MV-4-11 (cell line): ENCODE measurements at places on chromosomes 5 and 9.

- no peak for DNase-seq
Observed at GRCh38 chr9:14960881-14961280, 50.7 kb upstream of the FREM1 start.

GRCh38 chr9:104987743-104988142 lies 59.8 kb upstream of the ABCA1 start:
- peak; percentile 30 for DNase-seq

DNA sequence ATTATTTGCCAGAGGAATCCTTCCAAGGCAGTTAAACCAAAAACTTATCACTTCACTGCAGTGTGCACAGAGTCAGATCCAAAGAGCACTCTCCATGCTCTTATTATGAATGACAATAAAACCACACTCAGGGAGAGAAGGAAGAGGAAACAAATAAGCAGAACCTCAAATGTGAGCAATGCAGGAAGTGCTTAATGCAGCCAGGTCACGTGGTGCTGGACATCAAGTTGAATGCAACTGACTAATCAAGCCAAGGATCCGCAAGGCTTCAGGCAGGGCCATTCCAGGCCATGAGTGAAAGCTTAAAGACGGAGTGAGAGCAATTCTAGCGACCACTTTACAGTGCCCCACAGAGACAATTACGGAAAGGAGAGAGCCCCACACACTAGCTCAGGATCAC lies 230.4 kb upstream of the PUM3 start:
- peak; percentile 89 for DNase-seq

DNA sequence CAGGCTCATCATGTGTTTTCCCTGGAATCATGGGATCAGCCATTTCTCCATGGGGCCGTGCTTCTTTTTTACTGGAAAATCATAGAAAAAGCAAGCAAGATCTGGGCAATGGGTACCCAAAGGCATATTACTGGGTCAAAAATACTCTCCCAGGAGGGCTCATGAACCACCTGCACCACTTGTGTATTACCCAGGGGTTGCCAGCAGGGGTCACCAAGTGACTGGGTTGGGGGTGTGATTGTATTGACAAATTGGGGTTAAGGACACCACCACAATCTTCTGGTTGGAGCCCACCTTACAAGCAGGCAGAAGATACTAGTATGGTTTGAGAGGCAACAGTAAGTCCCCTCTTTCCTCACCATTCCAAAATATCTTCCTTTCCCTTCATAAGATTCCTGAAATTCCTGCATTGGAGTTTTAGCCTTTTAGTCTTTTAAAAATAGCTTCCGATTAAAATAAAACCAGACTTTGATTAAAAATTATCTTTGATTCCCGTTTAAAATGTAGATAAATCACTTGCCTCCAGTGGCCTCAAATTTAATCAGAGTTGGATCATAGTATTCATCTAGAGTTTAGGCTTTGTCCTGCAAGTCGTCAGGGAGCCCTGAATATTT lies 603.3 kb downstream of the KIF4B start:
- DNase-seq = peak; percentile 2

DNA sequence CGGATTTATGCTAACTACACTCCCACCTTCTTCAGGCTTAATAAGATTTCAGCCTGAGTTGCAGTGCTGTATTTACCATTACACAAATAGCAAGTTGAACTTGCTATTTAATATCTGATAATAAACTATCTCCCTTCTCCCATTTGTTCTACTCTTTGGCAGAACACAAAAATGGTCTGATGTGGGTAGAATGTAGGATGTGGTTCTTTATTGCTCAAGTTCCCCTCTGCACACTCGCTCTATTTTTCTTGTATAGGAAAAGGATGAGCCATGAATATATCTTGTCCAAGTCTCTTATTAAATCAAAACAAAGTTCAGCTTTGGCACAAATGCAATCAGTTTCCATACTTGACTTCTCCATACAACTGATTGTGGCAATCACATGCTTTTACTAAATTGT lies 37.2 kb upstream of the KIF2A start:
- peak; percentile 45 for DNase-seq

GRCh38 chr5:74641735-74642542 lies 1.4 kb upstream of the ENC1 start:
- DNase-seq = peak; percentile 87

DNA sequence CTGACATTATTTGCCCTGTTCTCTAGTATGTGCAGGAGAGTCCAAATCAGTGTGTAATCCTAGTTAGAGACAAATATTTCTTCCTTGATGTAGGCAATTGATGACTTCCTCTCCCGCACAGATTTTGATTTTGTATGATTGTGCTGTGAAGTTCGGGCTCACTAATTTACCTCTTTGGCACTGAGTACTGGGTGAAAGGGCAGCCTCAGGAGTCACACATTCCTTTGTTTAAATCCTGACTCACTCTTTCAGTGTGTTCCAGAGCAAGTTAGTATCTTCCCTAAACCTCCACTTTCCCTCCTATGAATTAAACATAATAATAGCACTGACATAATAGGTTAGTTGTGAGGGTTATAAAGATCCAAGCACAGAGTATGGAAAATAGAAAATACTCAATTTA lies 269.7 kb downstream of the ISL1 start:
- DNase-seq = no peak

DNA sequence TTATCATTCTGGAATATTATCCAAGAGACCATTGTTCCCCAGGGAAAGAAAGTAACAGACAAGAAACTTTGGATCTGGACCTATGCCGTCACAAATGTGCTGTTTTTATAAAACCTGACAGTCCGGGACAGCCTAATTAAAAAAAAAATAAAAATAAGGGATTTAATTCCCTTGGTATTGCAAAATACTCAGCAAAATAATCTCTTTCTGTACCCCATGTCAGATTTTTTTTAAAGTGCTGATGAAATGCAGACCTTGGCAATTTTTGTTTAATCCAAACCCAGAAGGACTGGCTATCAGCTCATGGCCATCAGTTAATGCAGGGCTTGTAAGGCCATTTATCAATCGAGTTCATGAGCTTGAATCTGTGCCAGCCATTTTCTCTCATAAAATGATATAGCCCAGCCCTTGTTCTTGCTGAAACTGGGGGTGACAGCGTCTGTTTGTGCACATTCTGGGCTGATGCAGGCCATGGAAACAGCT lies 162.7 kb upstream of the S1PR3 start:
- no peak for DNase-seq

GRCh38 chr5:124658867-124659557 lies 87.4 kb downstream of the ZNF608 start:
- DNase-seq = peak; percentile 88

DNA sequence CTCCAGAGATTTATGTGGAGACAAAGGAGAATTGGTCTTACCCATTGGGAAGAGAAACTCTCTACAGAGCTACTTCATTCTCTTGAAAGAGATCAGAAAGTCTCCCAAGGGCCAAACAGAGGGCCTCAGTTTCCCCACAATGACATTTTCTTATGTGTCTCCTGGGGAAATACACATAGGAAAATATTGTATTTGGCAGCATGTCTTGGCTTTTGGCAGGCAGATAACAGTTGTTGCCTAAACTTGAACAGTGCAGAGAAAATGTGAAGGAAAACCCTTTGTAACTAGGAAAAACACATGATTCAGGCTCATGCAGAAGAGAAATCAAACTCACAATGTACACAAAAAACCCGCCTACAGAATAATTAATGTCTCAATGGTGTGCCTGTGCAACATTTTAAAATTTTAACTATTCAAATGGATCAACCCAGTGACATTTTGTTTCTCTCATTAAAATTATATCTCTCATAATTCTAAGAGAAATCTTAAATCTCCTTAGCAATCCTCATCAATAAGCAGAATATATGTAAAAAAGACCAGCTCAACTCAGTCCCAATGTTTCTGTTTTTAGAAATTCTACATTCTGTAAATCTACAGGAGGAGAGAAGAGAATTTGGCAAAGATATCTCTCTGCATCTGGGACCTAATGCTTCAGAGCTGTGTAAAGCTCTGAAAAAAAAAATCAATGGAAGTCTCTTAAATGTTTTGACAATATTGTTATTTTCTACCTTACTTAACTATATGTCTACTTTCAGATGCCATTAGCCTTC lies 205.1 kb downstream of the ADAMTSL1 start:
- DNase-seq = no peak

DNA sequence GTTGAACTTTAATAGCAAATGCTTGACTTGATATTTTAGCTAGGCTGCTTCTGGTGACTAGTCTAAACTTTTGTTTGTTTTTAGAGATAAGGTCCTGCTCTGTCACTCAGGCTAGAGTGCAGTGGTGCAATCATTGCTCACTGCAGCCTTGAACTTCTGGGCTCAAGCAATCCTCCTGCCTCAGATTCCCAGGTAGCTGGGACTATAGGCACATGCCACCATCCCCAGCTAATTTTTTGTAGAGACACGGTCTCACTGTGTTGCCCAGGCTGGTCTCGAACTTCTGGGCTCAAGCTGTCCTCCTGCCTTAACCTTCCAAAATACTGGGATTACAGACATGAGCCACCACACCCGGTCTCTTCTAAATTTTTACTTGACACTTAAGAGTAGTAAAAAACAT lies 20.7 kb downstream of the CDC37L1 start:
- DNase-seq = no peak

- peak; percentile 44 for DNase-seq
Observed at GRCh38 chr9:101566904-101567724, 27.7 kb downstream of the PPP3R2 start.

DNA sequence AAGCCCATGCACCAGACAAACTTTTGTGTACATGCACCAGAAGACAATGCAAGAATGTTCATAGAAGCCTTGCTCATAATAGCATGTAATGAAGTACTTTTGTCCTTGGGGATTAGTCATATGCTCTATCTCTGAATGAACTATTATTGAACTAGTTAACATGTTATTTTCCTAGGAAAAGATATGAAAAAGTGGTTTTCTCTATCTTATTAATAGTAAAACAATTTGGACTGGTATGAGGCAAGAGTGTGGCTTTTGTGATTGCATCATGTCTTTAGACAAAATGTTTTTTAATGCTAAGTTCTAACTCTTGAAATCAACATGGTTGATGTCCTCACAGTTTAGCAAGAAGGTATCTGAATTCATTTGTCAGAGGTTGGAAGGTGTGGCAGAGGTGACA lies 55.7 kb upstream of the SPDL1 start:
- peak; percentile 2 for DNase-seq

- DNase-seq = no peak
Observed at GRCh38 chr9:116337015-116337414, 183.4 kb downstream of the PAPPA start.

DNA sequence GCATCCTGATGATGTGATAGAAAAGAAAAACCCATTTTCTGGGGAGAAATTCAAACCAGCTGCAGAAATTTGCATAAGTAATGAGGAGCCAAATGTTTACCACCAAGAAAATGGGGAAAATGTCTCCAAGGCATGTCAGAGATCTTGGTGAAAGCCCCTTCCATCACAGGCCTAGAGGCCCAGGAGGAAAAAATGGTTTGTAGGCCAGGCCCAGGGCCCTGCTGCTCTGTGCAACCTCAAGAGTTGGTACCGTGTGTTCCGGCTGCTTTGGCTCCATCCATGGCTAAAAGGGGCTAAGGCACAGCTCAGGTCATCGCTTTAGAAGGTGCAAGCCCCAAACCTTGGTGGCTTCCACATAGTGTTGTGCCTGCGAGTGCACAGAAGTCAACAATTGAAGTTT lies 543.1 kb downstream of the ZNF608 start:
- no peak for DNase-seq

DNA sequence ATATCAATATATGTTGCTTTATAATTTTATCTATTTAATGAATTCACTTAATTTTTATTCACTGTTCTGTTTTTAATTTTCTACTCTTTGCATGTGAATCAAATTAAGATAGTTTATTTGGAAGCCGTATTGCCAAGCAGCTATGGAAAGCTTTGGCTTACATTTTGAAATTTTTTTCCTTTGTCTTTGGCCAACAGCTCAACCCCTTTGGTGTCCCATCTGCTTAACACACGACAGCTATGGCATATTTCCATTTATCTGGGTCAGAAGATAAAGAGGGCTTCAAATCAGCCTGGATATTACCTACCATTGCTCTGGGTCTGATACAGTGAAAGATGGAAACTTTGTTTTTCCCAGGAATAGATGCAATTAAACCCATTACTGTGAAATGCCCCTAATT lies 201.0 kb downstream of the WDR70 start:
- DNase-seq = no peak

DNA sequence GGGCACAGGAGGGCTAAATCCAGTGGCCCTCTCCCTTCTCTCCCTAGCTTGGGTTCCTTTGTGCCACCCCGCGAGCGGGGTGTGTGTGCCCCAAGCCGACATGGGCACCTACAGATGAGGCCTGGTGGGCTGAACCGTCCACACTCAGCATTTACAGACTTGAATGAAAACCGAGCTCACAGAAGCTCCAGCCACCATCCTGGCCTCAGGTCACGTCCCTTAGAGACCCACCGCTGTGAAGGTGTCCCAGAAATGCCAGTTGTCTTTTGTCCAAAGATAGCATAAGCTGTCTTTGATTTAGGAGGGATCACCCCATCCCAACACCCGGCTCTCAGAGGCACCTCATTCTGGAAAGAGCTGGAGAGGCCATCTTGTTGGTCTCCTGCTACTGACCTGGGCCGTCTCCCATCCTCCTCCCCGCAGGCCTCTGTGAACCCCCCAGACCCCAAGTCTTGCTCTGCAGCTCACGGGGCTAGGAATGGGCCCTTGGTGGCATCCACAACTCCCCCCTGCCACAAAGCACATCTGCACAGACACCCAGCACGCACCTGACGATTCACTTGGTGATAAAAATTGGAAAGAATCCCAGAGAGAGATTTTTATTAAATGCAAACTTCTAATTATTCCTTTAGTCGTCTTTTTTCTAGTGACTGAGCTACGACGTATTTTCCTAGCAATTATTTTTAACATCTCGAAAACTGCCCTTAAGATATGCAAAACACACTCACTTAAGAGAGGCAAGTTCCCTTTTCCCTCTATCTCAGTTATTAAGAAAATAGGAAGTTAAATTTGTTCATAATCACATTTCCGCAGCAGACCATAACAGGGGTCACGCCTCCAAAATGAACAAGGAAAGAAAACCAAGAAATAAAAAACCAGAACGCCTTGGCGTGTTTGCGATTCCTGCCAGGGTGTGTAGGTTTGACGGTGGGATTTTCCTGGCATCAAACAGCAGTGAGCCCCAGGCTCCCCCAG lies 80.5 kb upstream of the LMX1B start:
- peak; percentile 47 for DNase-seq

GRCh38 chr9:94504358-94504757 lies 50.5 kb upstream of the PCAT7 start:
- no peak for DNase-seq

- DNase-seq = no peak
Observed at GRCh38 chr5:21895766-21896350, 957.3 kb downstream of the CDH12 start.

GRCh38 chr5:16082053-16082452 lies 97.5 kb downstream of the MARCHF11 start:
- DNase-seq = no peak

- DNase-seq = no peak
Observed at GRCh38 chr5:149578896-149579295, 2.4 kb upstream of the ARHGEF37 start.

DNA sequence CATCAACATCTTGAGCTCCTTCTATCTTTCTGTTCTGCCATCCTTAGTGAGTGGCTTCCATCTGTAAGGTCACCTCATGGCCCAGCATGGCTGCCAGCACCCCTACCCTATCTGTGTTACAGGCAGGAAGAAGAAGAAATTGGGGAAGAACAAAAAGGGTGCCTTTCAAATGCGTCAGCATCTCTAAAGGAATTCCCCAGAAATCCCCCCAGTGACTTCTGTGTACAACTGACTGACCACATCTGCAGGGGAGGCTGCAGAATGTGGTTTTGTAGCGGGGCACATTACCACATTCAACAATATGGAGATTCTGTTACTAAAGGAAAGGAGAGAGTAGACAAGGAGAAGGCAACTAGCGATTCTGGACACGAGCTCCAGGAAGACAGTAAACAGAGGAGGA lies 40.1 kb downstream of the ALG2 start:
- peak; percentile 74 for DNase-seq
